ENCODE measurements at places on chromosomes 7 and 10. TPM values are rescaled to one million over a fixed set of nuclear protein-coding genes. Genes with fewer than 3 reads are reported as not detected.

SFTPD gene
- total RNA-seq = not detected

DNAJB9 gene
- 28.7 TPM for total RNA-seq

YKT6 gene
- 47.6 TPM for total RNA-seq

SFTPA1 gene
- total RNA-seq = 2.9 TPM

KDM7A gene
- 24.6 TPM for total RNA-seq

TMEM229A gene
- not detected for total RNA-seq

GPR26 gene
- total RNA-seq = not detected

MYO1G gene
- total RNA-seq = 5.2 TPM

GPR141 gene
- total RNA-seq = not detected

WASHC2C gene
- total RNA-seq = 36.1 TPM

SUGCT gene
- total RNA-seq = 2.2 TPM

- no peaks in the 10 kb centered on the region for H3K36me3 ChIP-seq
- no peaks in the 10 kb centered on the region for H3K4me1 ChIP-seq
- H3K27me3 ChIP-seq = no peaks in the 10 kb centered on the region
- H3K27ac ChIP-seq = no peak overlapping the region
- no peak for DNase-seq
Measured at GRCh38 chr10:19412531-19412930, 363.9 kb downstream of the MALRD1 start.

- no peaks in the 10 kb centered on the region for H3K36me3 ChIP-seq
- no peak overlapping the region for H3K4me3 ChIP-seq
- no peak for DNase-seq
- H3K27me3 ChIP-seq = no peaks in the 10 kb centered on the region
- H3K4me1 ChIP-seq = no peaks in the 10 kb centered on the region
Measured at GRCh38 chr7:52656098-52656497, 379.3 kb upstream of the POM121L12 start.

DNA sequence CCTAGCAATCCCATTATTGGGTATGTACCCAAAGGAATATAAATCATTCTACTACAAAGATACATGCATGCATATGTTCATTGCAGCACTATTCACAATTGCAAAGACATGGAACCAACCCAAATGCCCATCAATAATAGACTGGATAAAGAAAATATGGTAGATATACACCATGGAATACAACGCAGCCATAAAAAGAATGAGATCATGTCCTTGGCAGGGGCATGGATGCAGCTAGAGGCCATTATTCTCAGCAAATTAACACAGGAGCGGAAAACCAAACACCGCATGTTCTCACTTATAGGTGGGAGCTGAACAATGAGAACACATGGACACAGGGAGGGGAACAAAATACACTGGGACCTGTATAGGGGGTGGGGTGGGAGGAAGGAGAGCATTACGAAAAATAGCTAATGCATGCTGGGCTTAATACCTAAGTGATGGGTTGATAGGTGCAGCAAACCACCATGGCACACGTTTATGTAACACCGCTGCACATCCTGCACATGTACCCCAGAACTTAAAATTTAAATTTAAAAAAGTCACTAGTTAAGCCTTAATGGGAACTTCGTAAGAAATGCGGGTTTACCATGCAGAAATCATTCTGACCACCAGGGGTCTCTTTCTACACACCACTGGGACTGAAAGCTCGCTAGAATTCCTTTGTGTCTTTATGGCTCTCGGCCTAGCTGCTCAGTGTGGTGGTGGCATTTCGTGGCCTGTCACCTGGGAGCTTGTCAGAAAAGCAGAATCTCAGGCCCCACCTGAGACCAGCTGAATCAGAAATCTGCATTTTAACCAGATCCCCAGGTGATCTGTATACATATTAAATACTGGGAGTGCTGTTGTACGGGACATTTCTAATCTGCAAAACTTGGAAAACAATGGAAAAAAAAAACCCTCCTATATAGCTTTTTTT lies 9.5 kb downstream of the ANKRD1 start:
- H3K27ac ChIP-seq = no peak overlapping the region
- no peaks in the 10 kb centered on the region for H3K27me3 ChIP-seq
- DNase-seq = no peak
- H3K36me3 ChIP-seq = no peaks in the 10 kb centered on the region
- H3K4me1 ChIP-seq = peaks cover 4% of the 10 kb centered on the region

- H3K27ac ChIP-seq = no peak overlapping the region
- no peaks in the 10 kb centered on the region for H3K4me1 ChIP-seq
- no peak for DNase-seq
- H3K36me3 ChIP-seq = no peaks in the 10 kb centered on the region
- H3K27me3 ChIP-seq = no peaks in the 10 kb centered on the region
Measured at GRCh38 chr7:133386205-133386604, 133.3 kb downstream of the EXOC4 start.

- H3K27me3 ChIP-seq = no peaks in the 10 kb centered on the region
- no peak for DNase-seq
- peaks cover 19% of the 10 kb centered on the region for H3K36me3 ChIP-seq
- peaks cover 77% of the 10 kb centered on the region for H3K4me1 ChIP-seq
Measured at GRCh38 chr10:80493522-80494051, 39.5 kb downstream of the TSPAN14 start.

DNA sequence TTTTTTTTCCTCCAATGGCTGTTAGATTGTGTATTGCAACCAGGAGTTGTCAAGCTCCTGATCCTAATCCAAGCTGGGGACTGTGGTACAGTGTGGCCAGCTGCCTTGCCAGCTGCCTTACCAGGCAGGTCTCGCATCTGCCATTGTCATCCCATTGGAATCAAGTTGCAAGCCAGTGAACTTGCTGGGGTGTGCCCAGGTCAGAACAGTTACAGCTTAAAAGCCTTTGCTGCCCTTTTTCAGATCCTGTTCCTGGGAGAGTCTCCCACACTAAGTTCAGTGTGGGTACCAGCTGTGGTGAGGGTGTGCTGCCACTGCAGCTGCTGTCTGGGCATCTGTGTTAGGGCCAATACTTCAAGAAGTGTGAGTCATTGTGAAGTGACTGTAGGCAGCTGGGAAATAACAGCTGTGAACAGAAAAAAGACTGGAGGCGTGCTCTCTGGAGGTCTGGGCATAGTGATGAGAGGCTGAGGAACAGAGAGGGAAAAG lies 72.8 kb downstream of the CCNY start:
- H3K36me3 ChIP-seq = no peaks in the 10 kb centered on the region
- no peak for DNase-seq
- H3K27me3 ChIP-seq = no peaks in the 10 kb centered on the region
- peaks cover 45% of the 10 kb centered on the region for H3K4me1 ChIP-seq

- DNase-seq = no peak
- H3K4me3 ChIP-seq = no peak overlapping the region
- peaks cover 14% of the 10 kb centered on the region for H3K4me1 ChIP-seq
- no peak overlapping the region for H3K27ac ChIP-seq
- no peaks in the 10 kb centered on the region for H3K27me3 ChIP-seq
Measured at GRCh38 chr7:5284304-5285281, 1.9 kb downstream of the SLC29A4 start.

GRCh38 chr7:39453743-39454355 lies 112.4 kb upstream of the YAE1 start:
- H3K4me3 ChIP-seq = no peak overlapping the region
- no peak overlapping the region for H3K27ac ChIP-seq
- no peaks in the 10 kb centered on the region for H3K36me3 ChIP-seq
- no peaks in the 10 kb centered on the region for H3K4me1 ChIP-seq

DNA sequence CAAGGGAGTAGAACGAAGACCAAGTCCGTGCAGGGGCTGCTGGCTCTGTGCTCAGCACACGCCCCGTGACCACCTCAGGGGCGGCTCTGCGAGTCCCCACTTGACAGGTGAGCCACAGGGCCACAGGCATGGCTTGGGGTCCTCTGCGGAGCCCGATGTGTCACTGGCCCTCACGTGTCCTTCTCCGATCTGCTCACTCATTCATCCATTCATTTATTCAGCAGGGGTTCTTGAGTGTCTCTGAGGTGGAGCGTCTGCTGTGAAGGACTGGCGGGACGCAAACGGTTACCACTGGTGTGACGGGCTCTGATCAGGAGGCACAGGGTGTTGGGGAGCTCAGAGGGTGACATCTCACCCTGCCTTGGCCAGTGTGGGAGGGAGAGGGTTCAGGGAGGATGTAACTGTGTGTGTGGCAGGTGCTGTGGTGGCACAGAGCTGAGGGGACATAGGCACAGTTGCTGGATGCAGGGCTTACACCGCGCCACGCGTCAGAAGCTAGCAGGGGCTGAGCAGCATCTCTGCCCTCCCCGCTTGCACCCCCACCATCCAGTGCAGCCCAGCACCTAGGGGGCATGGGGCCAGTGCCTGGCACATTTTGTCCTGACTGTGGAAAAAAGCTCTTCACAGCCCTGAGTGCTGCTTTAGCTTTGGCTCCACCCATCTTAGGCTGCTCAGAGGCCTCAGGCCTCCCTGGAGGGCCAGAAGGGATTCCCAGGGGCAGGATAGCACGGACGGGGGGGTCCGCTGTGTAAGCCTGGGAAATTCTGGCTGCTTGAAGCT lies 116.8 kb downstream of the LHPP start:
- no peaks in the 10 kb centered on the region for H3K27me3 ChIP-seq
- no peak for DNase-seq
- no peak overlapping the region for H3K4me3 ChIP-seq
- no peak overlapping the region for H3K27ac ChIP-seq
- peaks cover 10% of the 10 kb centered on the region for H3K4me1 ChIP-seq

GRCh38 chr7:38398725-38399321 lies 125.4 kb upstream of the TARP start:
- no peaks in the 10 kb centered on the region for H3K27me3 ChIP-seq
- H3K4me3 ChIP-seq = no peak overlapping the region
- no peak overlapping the region for H3K27ac ChIP-seq
- DNase-seq = no peak
- H3K36me3 ChIP-seq = no peaks in the 10 kb centered on the region

GRCh38 chr7:913736-914520 lies 37.6 kb downstream of the GET4 start:
- peaks cover 18% of the 10 kb centered on the region for H3K4me1 ChIP-seq
- DNase-seq = no peak
- no peak overlapping the region for H3K4me3 ChIP-seq
- no peaks in the 10 kb centered on the region for H3K27me3 ChIP-seq
- H3K27ac ChIP-seq = no peak overlapping the region
- no peaks in the 10 kb centered on the region for H3K36me3 ChIP-seq

GRCh38 chr10:97278491-97278989 lies 13.9 kb downstream of the ARHGAP19 start:
- H3K4me3 ChIP-seq = no peak overlapping the region
- H3K27me3 ChIP-seq = no peaks in the 10 kb centered on the region
- H3K27ac ChIP-seq = peak overlapping the region; percentile 46
- peaks cover 23% of the 10 kb centered on the region for H3K4me1 ChIP-seq
- DNase-seq = no peak

DNA sequence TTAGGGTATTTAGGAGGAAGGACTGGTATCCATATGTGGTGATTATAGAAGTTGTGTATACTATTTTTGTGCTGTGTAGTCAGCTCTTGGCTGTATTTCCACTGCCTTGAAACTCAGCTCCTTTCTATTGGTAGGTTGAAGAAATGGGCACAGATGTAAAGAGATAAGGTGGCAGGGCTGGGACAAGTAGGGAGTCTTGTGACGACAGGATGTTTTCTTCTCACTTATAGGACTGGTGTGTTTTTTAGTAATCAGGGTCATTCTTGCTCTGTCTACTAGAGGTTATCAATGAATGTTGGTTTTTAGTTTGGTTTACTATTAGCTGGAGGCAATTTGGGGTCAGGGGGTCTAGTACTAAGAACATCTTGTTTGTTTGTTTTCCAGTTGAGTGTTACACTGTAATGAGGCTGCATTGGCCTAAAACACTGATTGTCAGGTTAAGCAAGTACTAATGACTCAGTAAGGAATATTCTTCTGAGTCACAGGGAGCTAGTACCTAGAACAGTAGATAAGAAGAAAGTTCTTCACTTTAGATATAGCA lies 11.8 kb downstream of the UBN2 start:
- H3K36me3 ChIP-seq = no peaks in the 10 kb centered on the region
- H3K4me1 ChIP-seq = peaks cover 24% of the 10 kb centered on the region
- no peak for DNase-seq
- H3K27me3 ChIP-seq = no peaks in the 10 kb centered on the region

DNA sequence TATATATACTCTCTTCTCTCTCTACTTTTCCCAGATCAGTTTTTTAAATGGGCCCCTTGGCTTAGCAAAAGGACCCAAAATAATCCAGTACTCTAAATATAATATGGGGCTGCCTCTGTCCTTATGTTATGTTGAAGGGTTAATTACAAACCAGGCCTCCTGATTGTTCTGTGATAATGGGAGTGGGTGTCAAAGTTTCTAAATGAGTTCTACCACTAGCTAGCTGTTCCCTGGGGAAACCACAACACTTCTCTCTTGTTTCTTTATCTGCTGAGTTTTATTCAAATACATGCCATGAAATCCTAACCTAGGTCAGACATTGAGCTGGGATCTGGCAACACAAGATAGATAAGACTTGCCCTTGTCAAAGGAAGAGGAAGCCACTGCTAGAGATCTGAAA lies 3.8 kb downstream of the HTR5A start:
- no peaks in the 10 kb centered on the region for H3K4me1 ChIP-seq
- no peaks in the 10 kb centered on the region for H3K27me3 ChIP-seq
- H3K4me3 ChIP-seq = no peak overlapping the region
- H3K36me3 ChIP-seq = no peaks in the 10 kb centered on the region

- DNase-seq = no peak
- no peak overlapping the region for H3K4me3 ChIP-seq
- no peak overlapping the region for H3K27ac ChIP-seq
- H3K4me1 ChIP-seq = no peaks in the 10 kb centered on the region
Measured at GRCh38 chr10:47206449-47207280, 93.3 kb upstream of the GDF10 start.

- no peak overlapping the region for H3K27ac ChIP-seq
- no peaks in the 10 kb centered on the region for H3K27me3 ChIP-seq
- H3K4me1 ChIP-seq = no peaks in the 10 kb centered on the region
- H3K36me3 ChIP-seq = no peaks in the 10 kb centered on the region
- no peak overlapping the region for H3K4me3 ChIP-seq
Measured at GRCh38 chr7:97771576-97771975, 39.7 kb downstream of the TAC1 start.

- H3K4me1 ChIP-seq = no peaks in the 10 kb centered on the region
- H3K36me3 ChIP-seq = no peaks in the 10 kb centered on the region
- DNase-seq = no peak
- H3K4me3 ChIP-seq = no peak overlapping the region
- H3K27me3 ChIP-seq = no peaks in the 10 kb centered on the region
Measured at GRCh38 chr7:95238252-95238943, 85.9 kb downstream of the PON1 start.

- H3K4me3 ChIP-seq = no peak overlapping the region
- H3K27me3 ChIP-seq = no peaks in the 10 kb centered on the region
- no peak for DNase-seq
- no peak overlapping the region for H3K27ac ChIP-seq
Measured at GRCh38 chr7:936386-937054, 18.0 kb downstream of the ADAP1 start.

- H3K4me3 ChIP-seq = no peak overlapping the region
- no peaks in the 10 kb centered on the region for H3K27me3 ChIP-seq
- H3K36me3 ChIP-seq = no peaks in the 10 kb centered on the region
- H3K27ac ChIP-seq = no peak overlapping the region
- no peak for DNase-seq
- H3K4me1 ChIP-seq = no peaks in the 10 kb centered on the region
Measured at GRCh38 chr10:89829887-89830269, 128.5 kb downstream of the KIF20B start.

GRCh38 chr7:77457779-77458178 lies 41.6 kb upstream of the GSAP start:
- H3K4me1 ChIP-seq = no peaks in the 10 kb centered on the region
- no peak overlapping the region for H3K27ac ChIP-seq
- no peaks in the 10 kb centered on the region for H3K27me3 ChIP-seq
- H3K36me3 ChIP-seq = no peaks in the 10 kb centered on the region

GRCh38 chr10:35711615-35712411 lies 69.7 kb upstream of the FZD8 start:
- H3K27me3 ChIP-seq = no peaks in the 10 kb centered on the region
- H3K4me1 ChIP-seq = no peaks in the 10 kb centered on the region
- DNase-seq = no peak
- H3K36me3 ChIP-seq = no peaks in the 10 kb centered on the region

GRCh38 chr7:32330602-32331001 lies 159.6 kb downstream of the LSM5 start:
- H3K27me3 ChIP-seq = no peaks in the 10 kb centered on the region
- no peaks in the 10 kb centered on the region for H3K36me3 ChIP-seq
- DNase-seq = no peak
- H3K27ac ChIP-seq = no peak overlapping the region
- H3K4me1 ChIP-seq = no peaks in the 10 kb centered on the region

Data from vagina (tissue), 2 donors.